Brain (organoid and tissue), 16 donors: ENCODE measurements at places on chromosomes 3 and 15.

DNA sequence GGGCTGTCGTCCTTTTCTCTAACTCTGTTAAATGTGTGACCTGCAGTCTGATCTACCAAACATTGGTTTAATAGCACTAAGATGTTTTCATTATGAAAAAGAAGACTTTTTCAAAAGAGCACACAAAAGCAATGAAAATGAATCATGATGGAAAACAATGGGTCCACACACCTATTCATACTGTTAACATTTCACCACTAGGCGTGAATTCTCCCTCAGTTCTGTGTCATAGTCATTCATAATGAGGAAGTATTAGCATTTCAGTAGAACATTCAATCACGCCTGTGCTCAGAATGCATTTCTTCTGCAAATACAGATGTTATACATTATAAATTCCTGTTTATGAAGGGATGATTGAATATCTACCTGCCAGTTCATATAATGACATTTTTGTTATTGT lies 35.9 kb downstream of the EIF4E3 start:
- no peak for DNase-seq

DNA sequence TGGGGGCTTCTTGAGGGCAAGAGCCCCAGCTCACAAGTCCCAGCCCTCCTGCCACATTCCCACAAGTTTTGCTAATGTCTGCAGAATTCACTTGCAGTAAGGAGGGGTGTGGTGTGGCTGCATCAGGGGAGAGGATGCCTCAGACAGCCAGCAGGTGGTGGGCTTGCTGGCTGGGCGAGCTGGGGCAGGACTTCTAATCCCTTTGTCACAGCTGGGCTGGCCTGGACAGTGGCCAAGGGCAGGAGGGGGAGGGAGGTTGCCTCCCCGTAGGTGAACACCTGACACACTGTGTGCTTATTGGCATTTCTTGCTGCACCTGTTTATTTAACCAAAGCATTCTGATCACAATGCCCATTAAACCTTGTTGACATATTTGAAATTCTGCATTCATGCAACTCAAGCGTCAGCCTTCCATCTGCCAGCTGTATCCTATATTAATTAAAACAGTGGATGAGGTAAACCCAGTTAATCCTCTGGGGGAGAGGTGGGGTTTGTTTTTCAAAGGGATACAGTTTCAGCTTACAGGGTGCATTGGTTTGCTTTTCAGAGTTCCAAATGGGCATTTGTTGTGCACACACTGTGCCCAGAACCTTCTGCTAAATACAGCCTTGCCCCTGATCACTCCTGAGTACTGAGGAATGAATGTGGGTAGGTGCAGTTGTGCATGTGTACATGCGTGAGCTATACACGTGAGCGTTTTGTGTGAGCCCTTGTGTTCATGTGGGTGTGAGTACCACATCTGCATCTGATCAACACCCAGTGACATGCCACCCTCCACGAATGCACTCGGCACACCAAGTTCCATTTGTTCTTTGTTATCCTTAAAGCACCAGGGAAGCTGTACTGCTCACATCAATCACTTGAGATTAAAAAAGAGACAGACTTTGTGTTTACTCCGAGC lies 268.7 kb downstream of the XXYLT1 start:
- no peak for DNase-seq

GRCh38 chr3:173214576-173214975 lies 73.5 kb upstream of the SPATA16 start:
- no peak for DNase-seq

DNA sequence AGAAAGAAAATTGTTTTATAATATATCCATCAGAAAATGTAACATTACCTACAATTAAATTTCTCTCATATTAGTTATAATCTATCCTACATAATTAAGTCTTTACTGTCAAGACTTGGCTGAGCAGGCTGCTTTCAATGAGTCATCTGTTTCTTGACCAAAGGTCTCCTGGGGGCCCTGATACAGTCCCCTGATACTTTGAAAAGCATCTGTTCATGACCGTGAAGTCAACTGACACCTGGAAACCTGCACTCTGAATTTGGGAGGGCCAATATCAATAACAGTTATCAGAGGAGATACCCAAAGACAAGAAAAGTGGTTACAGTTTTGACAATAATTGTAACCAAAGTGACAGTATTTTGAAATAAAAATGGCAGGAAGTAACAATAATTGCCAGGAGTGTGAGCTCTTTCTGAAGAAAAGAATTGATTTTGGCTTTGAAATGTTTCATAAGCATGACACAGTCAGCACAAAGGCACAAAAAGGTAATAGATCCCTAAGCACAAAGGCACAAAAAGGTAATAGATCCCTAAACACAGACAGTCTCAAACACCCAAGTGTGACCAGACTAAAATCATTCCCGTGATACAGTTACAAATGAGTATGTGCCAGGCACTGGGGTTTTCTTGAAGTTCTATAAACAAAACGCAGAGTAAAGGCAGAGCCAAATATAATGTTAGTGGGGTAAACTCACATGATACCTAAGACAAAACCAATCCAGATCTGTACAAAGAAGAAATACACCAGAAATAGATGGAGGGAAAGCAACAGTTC lies 260.7 kb downstream of the PLOD2 start:
- DNase-seq = no peak

DNA sequence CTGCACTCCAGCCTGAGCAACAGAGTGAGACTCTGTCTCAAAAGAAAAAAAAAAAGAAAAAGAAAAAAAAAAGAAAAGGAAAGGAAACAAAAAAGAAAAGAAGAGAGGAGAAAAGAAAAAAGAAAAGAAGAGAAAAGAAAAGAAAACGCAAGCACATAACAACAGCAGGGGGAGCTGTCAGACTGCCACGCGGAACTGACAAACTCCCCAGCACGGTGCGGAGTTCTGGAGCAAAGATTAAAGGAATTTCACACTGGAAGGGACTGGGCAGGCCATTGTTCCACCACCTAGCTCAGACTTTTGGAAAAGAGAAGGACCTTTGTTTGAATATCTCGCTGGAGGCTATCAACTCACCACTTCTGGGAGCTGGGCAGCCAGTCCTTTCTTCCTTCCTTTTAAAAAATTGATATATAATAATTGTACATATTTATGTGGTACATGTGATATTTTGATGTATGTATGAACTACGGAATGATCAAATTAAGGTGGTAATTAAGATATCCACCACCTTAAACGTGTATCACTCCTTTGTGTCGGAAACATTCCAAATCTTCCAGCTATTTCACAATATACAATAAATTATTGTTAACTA lies 40.5 kb downstream of the DPPA2 start:
- peak; percentile 57 for DNase-seq

- peak; percentile 59 for DNase-seq
Measured at GRCh38 chr3:165193366-165194254, 2.6 kb downstream of the SLITRK3 start.

DNA sequence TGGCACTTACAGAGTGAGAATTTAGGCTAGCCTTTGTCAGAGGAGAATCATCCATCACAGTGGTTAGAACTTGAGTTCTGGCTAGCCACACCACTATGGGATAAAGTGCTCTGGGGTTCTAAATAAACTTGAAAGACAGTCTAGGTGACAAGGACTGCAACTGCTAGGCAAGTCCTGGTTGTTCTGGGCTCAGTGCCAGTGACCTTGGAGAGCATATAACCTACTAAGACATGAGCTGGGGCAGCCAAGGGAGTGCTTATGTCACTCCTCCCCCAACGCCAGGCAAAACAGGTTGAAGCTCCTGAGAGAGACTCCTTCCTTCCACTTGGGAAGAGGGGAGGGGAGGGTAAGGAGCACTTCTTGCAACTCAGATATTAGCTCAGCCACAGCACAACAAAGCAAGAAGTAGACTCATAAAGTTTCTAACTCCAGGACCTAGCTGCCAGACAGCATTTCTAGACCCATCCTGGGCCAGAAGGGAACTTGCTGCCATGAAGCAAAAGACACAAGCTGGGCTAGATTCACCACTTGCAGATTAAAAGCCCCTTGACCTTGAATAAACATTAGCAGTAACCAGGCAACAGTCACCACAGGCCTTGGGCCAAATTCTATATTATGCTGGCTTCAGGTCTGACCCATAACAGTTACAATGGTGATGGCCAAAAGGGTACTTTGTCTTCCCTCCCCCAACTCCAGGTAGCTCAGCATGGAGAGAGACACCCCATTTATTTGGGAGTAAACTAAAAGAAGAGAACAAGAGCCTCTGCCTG lies 963.7 kb downstream of the PLOD2 start:
- DNase-seq = no peak

DNA sequence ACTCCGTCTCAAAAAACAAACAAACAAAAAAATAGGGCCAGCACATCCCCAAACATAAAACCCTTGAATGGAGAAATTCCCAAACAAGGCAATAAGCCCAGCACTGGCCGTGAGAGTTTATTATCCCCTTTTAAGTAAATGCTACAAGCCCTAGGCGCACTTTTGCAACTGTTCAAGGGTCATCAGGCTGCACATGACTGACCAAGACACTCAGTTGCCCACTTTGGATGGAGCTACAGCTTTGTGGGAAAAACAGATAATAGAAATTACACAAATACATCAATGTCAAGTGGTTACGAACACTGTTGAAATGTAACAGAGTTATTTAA lies 33.7 kb upstream of the ZNF445 start:
- no peak for DNase-seq

- DNase-seq = no peak
Measured at GRCh38 chr3:149278911-149279310, 54.5 kb downstream of the TM4SF18 start.

DNA sequence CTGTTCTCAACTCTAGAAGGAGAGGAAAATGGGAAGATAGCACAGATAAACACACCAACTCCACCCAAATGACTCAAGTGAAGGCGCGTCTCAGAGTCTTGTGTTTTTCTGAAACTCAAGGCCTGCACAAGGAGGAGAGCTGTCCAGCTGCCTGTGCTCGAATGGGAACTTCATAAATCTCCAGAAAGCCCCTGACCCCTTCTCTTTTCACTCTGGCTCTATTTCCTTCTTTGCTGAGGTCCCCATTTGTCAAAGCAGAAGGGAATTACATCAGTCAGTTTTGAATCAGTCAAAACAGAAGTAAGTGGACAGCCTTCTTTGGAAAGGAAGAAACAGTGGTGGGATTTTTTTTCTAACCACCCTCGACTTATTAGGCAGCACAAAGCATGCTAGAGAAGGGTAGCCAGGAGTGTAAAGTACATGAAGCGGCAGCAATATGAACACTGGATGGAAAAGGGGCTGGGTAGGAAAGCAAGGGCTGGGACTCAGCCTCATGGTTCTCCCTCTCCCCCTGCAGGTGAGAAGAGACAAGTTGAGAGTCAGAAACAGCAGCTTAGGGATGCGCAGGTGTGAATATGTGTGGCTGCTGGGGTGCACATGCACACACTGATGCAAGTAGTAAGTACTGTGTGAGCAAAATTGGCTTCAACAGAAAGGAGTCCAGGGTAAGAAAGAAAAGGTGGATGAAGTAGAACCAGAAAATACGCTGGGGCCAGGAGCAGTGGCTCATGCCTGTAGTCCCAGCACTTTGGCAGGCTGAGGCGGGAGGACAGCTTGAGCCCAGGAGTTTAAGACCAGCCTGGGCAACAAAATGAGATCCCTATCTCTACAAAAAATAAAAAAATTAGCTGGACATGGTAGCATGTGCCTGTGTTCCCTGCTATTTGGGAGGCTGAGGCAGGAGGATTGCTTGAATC lies 36.6 kb upstream of the MAGEF1 start:
- DNase-seq = no peak

DNA sequence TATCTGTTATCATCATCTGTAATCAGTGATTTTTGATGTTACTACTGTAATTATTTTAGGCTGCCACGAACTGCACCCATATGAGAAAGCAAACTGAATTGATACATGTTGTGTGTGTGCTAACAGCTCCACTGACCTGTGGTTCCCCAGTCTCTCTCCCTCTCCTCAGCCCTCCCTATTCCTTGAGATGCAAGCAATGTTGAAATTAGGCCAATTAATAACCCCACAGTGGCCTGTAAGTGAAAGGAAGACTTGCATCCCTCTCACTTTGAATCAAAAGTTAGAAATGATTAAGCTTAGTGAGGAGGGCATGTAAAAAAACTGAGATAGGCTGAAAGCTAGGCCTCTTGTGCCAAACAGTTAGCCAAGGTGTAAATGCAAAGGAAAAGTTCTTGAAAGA lies 218.6 kb upstream of the LRRFIP2 start:
- no peak for DNase-seq

- DNase-seq = no peak
Measured at GRCh38 chr3:189394599-189395121, 222.9 kb downstream of the TPRG1 start.

GRCh38 chr15:57138349-57138788 lies 219.9 kb downstream of the TCF12 start:
- peak; percentile 75 for DNase-seq

DNA sequence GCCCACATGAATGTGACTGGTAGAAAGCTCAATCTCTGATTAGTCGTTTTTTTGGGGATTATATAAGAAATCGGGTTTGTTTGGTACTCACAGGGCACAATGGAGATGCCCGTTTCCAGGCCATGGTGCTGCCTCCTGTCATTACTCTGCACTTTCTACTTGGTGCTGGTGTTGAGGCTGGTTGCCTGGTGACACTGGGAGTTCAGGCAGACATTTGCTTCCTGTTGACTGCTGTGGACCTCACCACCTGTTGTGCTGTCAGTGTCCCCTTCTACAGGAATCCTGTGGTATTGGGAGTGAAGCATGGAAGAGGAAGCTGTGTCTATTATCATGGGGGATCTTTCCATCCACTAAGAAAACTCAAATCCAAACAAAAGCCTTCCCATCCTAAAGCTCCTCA lies 227.2 kb upstream of the TBL1XR1 start:
- DNase-seq = no peak

- no peak for DNase-seq
Measured at GRCh38 chr3:64954995-64955636, 267.3 kb upstream of the ADAMTS9 start.

- no peak for DNase-seq
Measured at GRCh38 chr3:141294301-141294700, 62.7 kb downstream of the PXYLP1 start.

- DNase-seq = peak; percentile 7
Measured at GRCh38 chr3:64766440-64766839, 78.6 kb upstream of the ADAMTS9 start.

DNA sequence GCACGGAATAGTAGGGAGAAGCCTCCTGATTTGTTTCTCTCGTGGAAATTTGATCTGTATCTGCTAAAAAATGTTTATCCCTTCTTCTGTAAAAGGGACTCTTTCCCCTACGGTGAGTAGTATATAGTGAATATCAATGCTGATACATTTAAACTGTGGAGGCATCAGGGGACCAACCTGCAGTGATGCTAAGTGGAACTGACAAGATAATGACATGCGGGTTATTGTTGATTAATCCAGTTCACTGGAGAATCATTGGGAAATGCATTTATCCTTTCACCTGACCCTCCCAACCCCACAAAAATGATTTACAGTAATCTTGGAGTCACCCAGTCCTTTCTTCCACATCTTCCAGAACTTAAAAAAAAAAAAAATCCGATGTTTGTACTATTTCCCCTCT lies 264.8 kb downstream of the PTPRG start:
- DNase-seq = no peak
